ENCODE measurements at places on chromosomes 7 and 10.
A peak's percentile ranks its signal among the peaks of the same experiment; 100 is the strongest.

DNA sequence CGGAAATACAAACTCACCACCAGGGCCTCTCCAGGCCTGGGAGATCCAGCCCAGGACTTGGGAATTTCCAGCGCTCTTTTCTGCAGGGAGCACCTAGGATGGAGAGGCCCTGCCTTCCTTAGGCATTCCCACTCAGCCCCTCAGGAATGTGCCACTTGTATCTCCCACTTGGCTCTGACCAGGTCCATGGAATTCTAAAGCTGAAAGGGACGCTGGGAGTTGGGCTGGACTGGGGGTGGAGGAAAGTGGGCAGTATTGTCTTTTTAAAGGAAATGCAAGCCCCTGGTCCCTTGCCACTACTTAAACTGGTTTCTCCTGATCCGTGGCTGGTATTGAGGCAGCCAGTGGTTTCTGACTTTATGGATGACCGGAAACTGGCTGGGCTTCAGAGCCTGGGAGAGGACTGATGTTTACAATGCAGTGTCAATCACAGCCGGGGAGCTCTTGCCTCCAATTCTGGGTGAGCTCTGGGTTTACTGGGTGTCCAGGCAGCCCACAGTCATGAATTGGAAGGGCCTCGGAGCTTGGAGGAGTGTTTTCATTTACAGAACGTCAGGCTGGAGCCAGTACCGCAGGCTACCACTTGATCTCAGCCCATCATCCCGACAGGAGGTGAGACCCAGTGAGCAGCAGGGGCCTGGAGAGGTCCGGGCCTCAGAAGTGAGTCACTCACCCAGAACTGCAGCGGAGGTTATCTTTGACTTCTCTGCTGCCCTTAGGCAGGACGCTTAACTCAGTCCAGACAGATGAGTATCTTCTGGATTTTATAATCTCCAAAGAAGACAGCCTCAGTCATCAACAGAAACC lies 27.3 kb downstream of the AGAP3 start:
- no peak for DNase-seq
- peaks cover 17% of the 10 kb centered on the region for H3K27me3 ChIP-seq
- peaks cover 11% of the 10 kb centered on the region for H3K4me1 ChIP-seq
- H3K36me3 ChIP-seq, result no peaks in the 10 kb centered on the region
- peak overlapping the region; percentile 42 for H3K4me3 ChIP-seq
- no peak overlapping the region for H3K27ac ChIP-seq

DNA sequence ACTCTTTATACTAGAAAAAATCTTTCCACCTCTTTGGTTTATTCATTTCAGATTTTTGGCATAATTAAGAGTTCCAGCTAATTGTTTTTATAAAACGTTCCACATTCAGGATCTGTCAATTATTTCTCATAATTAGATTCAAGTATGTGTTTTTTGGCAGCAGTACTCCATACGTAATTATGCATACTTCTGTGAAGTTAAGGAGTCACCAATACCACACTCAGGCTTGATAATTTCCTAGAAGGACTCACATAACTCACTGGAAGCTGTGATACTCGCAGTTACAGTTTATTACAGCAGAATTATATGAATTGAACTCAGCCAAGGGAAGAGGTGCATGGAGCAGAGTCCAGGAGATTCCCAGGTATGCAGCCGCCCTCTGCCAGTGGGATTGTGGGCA lies 290.5 kb upstream of the AKR1E2 start:
- DNase-seq, result no peak
- no peak overlapping the region for H3K27ac ChIP-seq
- peaks cover 3% of the 10 kb centered on the region for H3K27me3 ChIP-seq
- H3K36me3 ChIP-seq, result no peaks in the 10 kb centered on the region
- H3K4me1 ChIP-seq, result no peaks in the 10 kb centered on the region
- H3K4me3 ChIP-seq, result no peak overlapping the region

DNA sequence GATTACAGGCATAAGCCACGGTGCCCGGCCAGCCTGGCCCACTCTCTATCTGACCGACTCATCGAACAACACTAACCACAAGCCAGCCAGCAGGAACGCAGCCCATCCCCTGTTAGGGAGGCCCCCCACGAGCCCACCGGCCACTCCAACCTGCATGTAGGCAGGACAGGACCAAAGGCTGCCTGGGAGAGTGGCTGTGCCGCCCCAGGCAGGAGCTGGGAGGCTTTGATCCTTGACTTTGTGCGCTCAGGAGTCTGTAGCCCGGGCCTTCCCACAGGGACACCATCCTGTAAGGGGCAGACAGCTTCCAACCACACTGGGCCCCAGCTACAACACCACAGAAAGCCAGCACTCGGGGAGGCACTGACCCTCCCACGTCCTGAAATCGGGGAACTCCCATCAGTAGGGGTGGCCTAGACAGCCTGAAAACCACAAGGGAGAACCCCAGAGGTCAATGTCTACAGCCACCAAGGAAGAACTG lies 29.4 kb downstream of the GRID1 start:
- H3K4me3 ChIP-seq, result no peak overlapping the region
- no peak for DNase-seq
- peaks cover 6% of the 10 kb centered on the region for H3K27me3 ChIP-seq

- H3K4me1 ChIP-seq, result no peaks in the 10 kb centered on the region
- H3K27me3 ChIP-seq, result peaks cover 10% of the 10 kb centered on the region
- H3K36me3 ChIP-seq, result peaks cover 3% of the 10 kb centered on the region
- no peak for DNase-seq
- no peak overlapping the region for H3K27ac ChIP-seq
- H3K4me3 ChIP-seq, result no peak overlapping the region
Observed at GRCh38 chr10:10745291-10745690, 272.4 kb upstream of the CELF2 start.

DNA sequence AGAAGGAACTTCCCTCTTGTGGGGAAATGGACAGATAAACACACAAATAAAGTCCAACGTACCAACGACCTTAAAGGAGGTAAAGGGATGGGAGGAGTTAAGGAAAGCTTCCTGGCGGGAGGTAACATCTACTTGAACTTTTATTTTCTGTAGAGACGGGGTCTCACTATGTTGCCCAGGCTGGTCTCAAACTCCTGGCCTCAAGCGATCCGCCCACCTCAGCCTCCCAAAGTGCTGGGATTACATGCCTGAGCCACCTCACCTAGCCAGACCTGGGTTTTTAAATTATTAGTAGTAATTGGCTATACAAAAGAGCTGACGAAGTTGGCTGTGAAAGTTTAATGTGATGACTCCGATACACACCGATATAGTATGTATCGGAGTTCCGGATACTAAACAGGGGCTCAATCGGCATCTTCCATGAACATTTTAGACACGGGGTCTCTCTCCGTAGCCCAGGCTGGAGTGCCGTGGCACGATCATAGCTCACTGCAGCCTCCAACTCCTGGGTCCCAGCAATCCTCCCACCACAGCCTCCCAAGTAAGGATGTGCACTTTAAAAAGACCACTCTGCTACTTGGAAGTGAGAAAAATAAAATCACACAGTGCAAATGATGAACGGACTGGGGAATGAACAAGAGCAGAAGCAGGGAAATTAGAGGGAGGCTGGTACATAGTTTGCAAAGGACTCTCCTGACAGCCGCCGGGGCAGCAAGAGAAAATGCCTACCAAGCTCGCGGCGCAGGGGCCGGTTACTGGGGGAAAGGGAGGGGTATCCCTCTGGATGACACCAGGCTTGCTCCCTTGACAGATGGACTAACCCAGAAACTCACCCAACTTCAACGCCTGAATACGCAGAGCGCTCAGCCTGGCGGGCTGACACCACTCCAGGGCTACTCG lies 1.0 kb downstream of the BCL7B start:
- peak overlapping the region; percentile 88 for H3K4me3 ChIP-seq
- H3K4me1 ChIP-seq, result peaks cover 41% of the 10 kb centered on the region
- peaks cover 20% of the 10 kb centered on the region for H3K36me3 ChIP-seq
- H3K27ac ChIP-seq, result peak overlapping the region; percentile 80
- DNase-seq, result no peak
- no peaks in the 10 kb centered on the region for H3K27me3 ChIP-seq

- no peaks in the 10 kb centered on the region for H3K27me3 ChIP-seq
- H3K4me1 ChIP-seq, result no peaks in the 10 kb centered on the region
- no peak for DNase-seq
- no peak overlapping the region for H3K27ac ChIP-seq
- no peak overlapping the region for H3K4me3 ChIP-seq
Observed at GRCh38 chr7:68980011-68980410, 618.3 kb upstream of the AUTS2 start.

DNA sequence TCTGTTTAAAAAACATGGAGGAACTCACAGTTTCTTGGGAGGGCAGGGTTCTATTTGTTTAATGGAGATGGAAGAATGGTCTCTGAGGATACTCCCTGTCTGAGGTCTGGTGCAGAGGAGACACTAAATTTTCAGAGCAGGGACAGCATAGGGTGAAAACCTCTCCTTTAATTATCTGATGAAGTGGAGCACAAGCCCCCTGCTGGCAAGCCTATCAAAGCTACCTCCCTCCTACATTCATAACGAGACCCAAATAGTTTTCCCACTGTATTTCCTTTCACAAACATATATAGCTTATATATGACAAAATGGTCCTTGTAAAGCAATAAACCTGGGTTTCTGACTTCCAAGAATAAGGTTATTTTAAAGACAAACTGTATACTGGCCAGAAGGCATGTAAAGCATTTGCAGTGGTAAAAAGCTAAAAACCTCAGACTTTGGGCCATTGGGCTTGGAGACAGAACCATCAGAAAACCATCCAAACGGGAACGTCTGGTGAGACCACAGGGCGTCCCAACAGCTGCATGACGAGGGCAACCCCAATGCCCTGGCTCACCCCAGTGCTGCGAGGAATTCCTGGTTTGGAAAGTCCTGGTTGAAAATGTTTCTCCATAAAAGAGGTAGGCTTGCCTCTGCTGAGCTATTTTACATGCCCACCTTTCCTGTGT lies 201.3 kb downstream of the FANK1 start:
- no peaks in the 10 kb centered on the region for H3K36me3 ChIP-seq
- H3K4me3 ChIP-seq, result no peak overlapping the region
- no peak overlapping the region for H3K27ac ChIP-seq
- no peaks in the 10 kb centered on the region for H3K27me3 ChIP-seq
- H3K4me1 ChIP-seq, result no peaks in the 10 kb centered on the region

DNA sequence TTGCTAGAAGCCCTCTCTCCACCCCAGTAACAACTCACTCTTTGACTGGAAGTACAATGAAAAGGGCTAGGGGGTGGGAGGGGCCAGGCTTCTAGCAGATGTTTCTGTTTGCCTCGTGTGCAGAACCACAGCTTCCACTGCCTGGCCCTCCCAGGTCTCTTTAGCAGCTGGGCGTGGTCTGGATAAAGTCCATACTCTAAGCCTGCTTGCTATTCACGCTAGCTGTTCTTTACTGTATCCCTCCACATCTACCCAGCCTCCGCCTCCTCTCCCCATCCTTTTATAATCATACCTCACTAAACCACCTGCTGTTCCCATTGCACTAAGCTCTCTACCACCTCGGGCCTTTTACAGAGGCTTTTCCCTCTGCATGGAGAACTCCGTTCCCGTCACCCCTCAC lies 288.8 kb downstream of the CAMK1D start:
- peaks cover 27% of the 10 kb centered on the region for H3K4me1 ChIP-seq
- no peaks in the 10 kb centered on the region for H3K36me3 ChIP-seq
- peak; percentile 38 for DNase-seq
- no peak overlapping the region for H3K27ac ChIP-seq

DNA sequence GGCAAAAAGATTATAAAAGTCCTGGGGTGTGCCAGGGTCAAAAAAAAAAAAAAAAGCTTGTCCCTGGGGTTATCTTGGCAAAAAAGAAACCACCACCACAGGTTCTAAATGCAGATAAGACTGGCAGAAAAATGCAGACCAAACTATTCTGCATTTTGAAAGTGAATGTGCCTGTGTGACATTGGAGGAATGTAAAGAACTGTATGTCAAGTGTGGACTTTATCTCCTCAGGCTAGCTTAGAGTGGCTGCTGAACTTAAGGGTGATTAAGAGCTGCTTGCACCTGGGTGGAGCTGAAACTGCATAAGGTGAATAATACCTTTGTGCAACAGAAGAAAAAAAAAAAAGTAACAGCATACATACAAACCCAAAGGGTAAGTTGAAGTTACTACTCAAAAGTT lies 1.3 kb upstream of the NAPEPLD start:
- peaks cover 6% of the 10 kb centered on the region for H3K36me3 ChIP-seq
- no peaks in the 10 kb centered on the region for H3K27me3 ChIP-seq
- H3K27ac ChIP-seq, result peak overlapping the region; percentile 96

DNA sequence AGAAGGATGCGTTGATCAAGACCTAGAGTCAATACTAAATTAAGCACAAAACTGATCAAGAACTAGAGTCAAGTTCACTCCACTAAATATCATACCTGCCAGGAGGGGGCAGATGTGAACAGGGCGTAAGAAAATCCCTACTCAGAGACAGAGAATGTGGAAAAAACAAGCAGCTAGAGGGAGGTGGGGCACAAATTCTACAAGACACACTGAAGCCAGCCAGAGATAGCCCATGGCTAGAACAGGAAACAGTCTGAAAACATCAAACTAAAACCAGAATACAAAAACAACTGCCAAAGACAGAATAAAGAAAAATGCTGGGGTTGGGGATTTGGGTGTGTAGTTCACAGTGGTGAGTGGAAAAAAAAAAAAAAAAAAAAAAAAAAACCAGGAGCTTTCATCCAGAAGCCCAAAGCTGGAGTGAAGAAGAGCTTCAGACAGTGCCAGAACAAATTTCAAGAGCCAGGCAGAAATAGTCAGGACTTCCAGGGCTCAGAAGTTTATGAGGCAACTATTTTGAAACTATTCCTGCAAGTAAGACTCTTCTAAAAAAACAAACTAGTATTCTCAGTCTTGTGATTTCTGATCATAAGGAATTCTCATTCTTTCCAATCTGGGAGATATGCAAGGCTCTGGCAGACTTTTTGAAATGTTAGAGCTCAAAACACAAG lies 118.3 kb downstream of the CCDC71L start:
- H3K4me3 ChIP-seq, result no peak overlapping the region
- peaks cover 8% of the 10 kb centered on the region for H3K4me1 ChIP-seq
- DNase-seq, result peak; percentile 70
- no peaks in the 10 kb centered on the region for H3K36me3 ChIP-seq

GRCh38 chr10:22560913-22561239 lies 153.5 kb downstream of the PIP4K2A start:
- no peak overlapping the region for H3K27ac ChIP-seq
- H3K36me3 ChIP-seq, result peaks cover 37% of the 10 kb centered on the region
- peaks cover 20% of the 10 kb centered on the region for H3K4me1 ChIP-seq
- H3K27me3 ChIP-seq, result no peaks in the 10 kb centered on the region
- no peak overlapping the region for H3K4me3 ChIP-seq
- DNase-seq, result no peak

DNA sequence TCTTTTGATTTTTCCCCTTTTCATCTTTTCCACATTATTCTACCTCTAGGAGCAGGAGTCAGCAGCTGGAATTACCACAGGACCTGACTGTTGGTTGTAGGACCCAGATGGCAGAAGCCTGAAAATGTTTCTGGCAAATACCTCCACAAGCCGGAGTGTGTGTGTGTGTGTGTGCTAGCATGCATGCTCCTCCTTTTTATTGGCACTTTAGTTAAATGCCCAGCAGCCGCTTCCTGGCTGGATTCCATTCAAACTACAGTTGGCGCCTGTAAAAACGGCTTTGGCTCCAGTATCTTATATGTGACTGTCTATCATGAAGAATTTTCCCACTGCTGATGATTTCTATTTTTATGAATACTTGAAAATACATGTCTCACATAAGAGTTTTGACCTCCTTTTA lies 319.7 kb upstream of the SP4 start:
- H3K27ac ChIP-seq, result no peak overlapping the region
- H3K4me3 ChIP-seq, result no peak overlapping the region
- H3K27me3 ChIP-seq, result peaks cover 4% of the 10 kb centered on the region
- DNase-seq, result no peak
